ENCODE measurements at places on chromosomes 12 and 14. TPM values are rescaled to one million over a fixed set of nuclear protein-coding genes. Genes with fewer than 3 reads are reported as not detected.

DNA sequence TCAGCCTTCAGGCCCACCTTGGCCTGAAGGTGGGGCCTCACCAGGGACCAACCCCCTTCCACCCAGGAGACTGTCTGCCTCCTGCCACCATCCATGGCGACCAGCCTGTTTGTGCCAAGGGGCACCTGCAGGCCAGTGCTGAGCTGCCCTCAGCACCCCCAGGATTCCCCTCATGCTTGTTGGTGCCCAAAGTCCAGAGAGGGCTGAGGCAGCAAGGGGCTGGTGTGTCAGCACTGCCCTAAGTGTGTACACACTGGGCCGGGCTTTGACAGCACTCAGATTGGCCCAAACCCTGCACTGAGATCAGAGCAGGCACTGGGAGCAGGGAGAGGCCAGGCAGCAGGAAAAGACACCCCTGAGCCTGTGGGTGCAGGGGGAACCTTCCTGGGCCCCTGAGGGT, 18.6 kb downstream of the SYNJ2BP start:
- H3K4me1 ChIP-seq: peaks cover 22% of the 10 kb centered on the region
- no peak for DNase-seq
- no peak overlapping the region for H3K27ac ChIP-seq
- H3K4me3 ChIP-seq: no peak overlapping the region
- no peaks in the 10 kb centered on the region for H3K27me3 ChIP-seq

Gene EMC9
- total RNA-seq: 1.3 TPM

- DNase-seq: no peak
- no peaks in the 10 kb centered on the region for H3K36me3 ChIP-seq
- H3K4me3 ChIP-seq: no peak overlapping the region
- peaks cover 25% of the 10 kb centered on the region for H3K4me1 ChIP-seq
- no peak overlapping the region for H3K27ac ChIP-seq
Observed at GRCh38 chr12:124866195-124866882, 2.7 kb upstream of the SCARB1 start.

- H3K36me3 ChIP-seq: no peaks in the 10 kb centered on the region
- H3K27ac ChIP-seq: no peak overlapping the region
- no peaks in the 10 kb centered on the region for H3K27me3 ChIP-seq
Observed at GRCh38 chr12:105858981-105859710, 279.6 kb downstream of the NUAK1 start.

DNA sequence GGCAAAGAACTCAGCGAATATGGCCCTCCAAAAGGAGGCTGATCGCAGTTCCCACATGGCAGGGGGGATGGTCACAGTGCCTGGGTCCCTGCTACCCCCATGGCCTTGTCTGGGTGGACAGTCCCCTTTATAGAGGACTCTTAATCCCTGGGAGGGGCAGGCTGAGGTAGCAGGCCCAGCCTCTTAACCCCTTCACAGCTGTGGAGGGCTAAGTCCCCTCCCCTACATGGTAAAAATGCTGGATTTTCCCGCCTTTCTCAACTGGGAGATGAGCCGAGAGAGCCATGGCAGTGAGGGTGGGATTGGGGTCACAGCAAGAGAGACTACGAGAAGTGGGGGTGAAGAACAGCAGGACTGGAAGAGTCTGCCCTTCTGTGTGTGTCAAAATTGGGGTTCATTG, at the start of gene MIP:
MIP (minus strand) TSS at position 101 of the 400 bp plus-strand sequence; CDS start at position 57, 44 bp downstream.
- peaks cover 3% of the 10 kb centered on the region for H3K4me1 ChIP-seq
- no peak for DNase-seq
- no peaks in the 10 kb centered on the region for H3K27me3 ChIP-seq
- H3K4me3 ChIP-seq: no peak within 1 kb of the TSS
- no peaks in the 10 kb centered on the region for H3K36me3 ChIP-seq

- no peak overlapping the region for H3K27ac ChIP-seq
- no peak overlapping the region for H3K4me3 ChIP-seq
- no peaks in the 10 kb centered on the region for H3K27me3 ChIP-seq
- peaks cover 11% of the 10 kb centered on the region for H3K4me1 ChIP-seq
- no peaks in the 10 kb centered on the region for H3K36me3 ChIP-seq
Observed at GRCh38 chr14:98946940-98947339, 325.1 kb downstream of the BCL11B start.

GRCh38 chr14:23538785-23539184, 12.8 kb downstream of the ZFHX2 start:
- H3K36me3 ChIP-seq: no peaks in the 10 kb centered on the region
- H3K4me3 ChIP-seq: no peak overlapping the region
- DNase-seq: no peak
- H3K4me1 ChIP-seq: no peaks in the 10 kb centered on the region

GRCh38 chr14:56065621-56066290, 52.5 kb upstream of the PELI2 start:
- DNase-seq: no peak
- no peaks in the 10 kb centered on the region for H3K36me3 ChIP-seq
- no peaks in the 10 kb centered on the region for H3K4me1 ChIP-seq
- H3K4me3 ChIP-seq: no peak overlapping the region
- H3K27me3 ChIP-seq: no peaks in the 10 kb centered on the region

DNA sequence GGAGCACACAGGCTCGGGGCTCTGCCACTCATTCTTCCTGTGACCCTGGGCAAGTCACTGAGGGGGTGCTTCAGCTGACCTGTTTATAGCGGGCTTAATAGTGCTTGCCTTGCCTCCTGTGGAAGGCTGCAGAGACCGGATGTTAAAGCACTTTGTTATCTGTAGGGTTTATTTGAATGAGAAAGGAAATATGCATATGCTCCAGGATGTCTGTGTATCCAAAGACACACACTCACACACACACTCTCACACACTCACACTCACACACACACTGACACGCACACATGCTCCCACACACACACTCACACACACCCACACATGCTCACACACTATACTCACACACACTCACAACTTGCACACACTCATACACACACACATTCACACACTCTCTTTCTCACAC, 56.1 kb upstream of the DDX11 start:
- H3K36me3 ChIP-seq: no peaks in the 10 kb centered on the region
- no peaks in the 10 kb centered on the region for H3K4me1 ChIP-seq
- H3K27ac ChIP-seq: no peak overlapping the region
- no peaks in the 10 kb centered on the region for H3K27me3 ChIP-seq

Gene C1R
- 139 TPM for total RNA-seq

DNA sequence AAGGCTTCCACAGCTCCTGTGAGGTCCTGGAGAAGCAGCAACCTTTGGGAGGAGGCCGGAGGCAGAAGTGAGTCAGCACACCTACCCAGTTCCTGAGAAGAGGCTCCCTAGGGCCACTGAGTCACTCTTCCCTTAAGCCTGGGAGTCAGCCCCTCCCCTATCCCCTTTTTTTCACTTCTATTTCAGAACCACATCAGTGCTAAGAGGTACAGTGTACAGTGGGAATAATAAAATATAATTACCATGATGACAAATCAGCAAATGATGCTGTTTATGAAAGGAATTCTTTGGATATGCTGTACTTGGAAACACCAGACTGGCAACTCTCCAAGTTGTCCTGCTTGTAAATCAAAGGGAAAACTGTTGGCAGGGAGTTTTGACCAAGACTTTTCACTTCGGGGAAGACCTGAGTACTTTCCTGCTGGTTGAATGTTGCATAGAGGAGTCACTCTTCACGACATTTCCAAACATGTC, 7.8 kb upstream of the TBPL2 start:
- H3K27me3 ChIP-seq: no peaks in the 10 kb centered on the region
- DNase-seq: peak; percentile 35
- H3K36me3 ChIP-seq: no peaks in the 10 kb centered on the region
- H3K27ac ChIP-seq: no peak overlapping the region
- H3K4me1 ChIP-seq: peaks cover 21% of the 10 kb centered on the region

DNA sequence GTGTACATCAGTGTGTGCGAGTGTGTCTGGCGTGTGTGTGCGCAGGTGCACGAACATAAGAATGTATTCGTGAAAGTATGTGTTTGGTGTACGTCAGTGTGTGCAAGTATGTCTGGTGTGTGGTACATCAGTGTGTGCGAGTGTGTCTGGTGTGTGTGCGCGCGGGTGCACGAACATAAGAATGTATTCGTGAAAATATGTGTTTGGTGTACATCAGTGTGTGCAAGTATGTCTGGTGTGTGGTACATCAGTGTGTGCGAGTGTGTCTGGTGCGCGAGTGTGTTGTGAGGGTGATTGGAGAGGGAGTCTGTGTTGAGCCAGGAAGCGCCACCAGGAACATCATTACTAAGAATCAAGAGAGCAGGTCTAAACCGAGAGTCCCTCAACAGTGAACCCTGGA, 143.8 kb downstream of the BCL11B start:
- peaks cover 6% of the 10 kb centered on the region for H3K4me1 ChIP-seq
- DNase-seq: no peak
- H3K27me3 ChIP-seq: no peaks in the 10 kb centered on the region

DNA sequence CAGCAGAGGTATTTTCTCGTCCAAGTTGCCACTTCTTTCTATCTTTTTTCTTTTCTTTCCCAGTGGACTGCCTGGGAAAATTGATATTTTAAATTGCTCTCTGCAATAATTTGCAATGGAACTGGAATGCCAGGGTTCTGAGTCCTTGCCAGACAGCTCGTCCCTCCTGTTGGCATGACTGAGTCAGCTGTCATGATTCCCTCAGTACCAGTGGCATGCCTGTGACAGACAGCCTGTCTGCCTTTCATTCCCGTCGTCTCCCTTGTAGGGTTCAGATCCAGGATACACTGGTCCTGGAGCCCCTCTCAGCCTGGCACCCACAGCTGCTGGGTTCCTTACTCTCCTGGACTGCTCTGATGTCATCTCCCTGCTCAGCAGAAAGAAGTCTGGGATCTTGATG, 84.8 kb downstream of the PTPN11 start:
- no peak for DNase-seq
- H3K27me3 ChIP-seq: no peaks in the 10 kb centered on the region
- H3K4me1 ChIP-seq: no peaks in the 10 kb centered on the region
- peaks cover 97% of the 10 kb centered on the region for H3K36me3 ChIP-seq
- no peak overlapping the region for H3K27ac ChIP-seq

DNA sequence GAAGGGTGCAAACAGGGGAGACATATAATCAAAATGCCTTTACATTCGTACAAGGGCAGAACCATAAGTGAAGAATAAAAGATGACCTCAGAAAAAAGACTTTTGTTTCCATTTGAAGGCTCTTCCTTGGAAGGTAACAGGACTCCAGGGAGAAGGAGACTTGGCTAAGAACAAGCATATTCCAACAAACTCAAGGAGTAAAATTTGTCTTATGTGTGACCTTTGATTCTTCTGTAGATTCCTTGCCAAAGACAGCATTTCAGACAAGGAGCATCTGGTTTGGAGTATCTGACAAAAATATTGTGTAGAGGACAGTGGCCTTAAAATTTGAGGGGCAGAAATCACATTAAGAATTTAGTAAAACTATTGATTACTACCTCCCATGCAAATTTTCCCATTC, 991.9 kb downstream of the FLRT2 start:
- no peaks in the 10 kb centered on the region for H3K4me1 ChIP-seq
- no peaks in the 10 kb centered on the region for H3K36me3 ChIP-seq
- no peaks in the 10 kb centered on the region for H3K27me3 ChIP-seq
- peak; percentile 49 for DNase-seq
- no peak overlapping the region for H3K27ac ChIP-seq

- no peak overlapping the region for H3K4me3 ChIP-seq
- no peak overlapping the region for H3K27ac ChIP-seq
- no peak for DNase-seq
- H3K36me3 ChIP-seq: no peaks in the 10 kb centered on the region
- no peaks in the 10 kb centered on the region for H3K27me3 ChIP-seq
- no peaks in the 10 kb centered on the region for H3K4me1 ChIP-seq
Observed at GRCh38 chr12:95994476-95994875, 1.7 kb downstream of the HAL start.

DNA sequence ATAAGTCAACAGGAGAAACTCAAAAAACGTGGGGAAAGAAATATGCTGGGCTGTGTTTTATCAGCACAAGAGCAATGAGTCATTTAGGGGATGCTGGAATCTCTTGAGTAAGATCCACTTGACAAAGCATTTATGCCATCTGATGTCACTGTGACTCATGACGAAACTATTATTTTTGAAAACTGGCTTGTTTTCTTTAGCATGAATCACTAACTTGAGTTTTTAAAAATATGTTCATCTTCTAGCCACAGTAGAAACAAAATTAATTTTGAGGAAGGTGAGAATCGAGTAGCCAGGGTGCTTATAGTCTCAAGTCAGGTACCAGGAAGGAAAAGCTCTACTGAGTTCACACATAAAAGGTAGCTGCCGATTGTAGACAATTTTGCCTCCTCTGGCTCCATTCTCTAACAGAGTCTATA, 456.2 kb upstream of the MGAT4C start:
- no peak for DNase-seq
- no peak overlapping the region for H3K4me3 ChIP-seq
- no peaks in the 10 kb centered on the region for H3K36me3 ChIP-seq

Gene GLT1D1
- total RNA-seq: not detected

- H3K4me3 ChIP-seq: no peak overlapping the region
- no peaks in the 10 kb centered on the region for H3K27me3 ChIP-seq
- no peak overlapping the region for H3K27ac ChIP-seq
- no peaks in the 10 kb centered on the region for H3K4me1 ChIP-seq
- DNase-seq: no peak
Observed at GRCh38 chr12:117011988-117012805, 87.0 kb downstream of the TESC start.

Gene P2RX2
- not detected for total RNA-seq

- no peak for DNase-seq
- no peak overlapping the region for H3K27ac ChIP-seq
- no peaks in the 10 kb centered on the region for H3K27me3 ChIP-seq
- H3K36me3 ChIP-seq: no peaks in the 10 kb centered on the region
- H3K4me1 ChIP-seq: peaks cover 11% of the 10 kb centered on the region
Observed at GRCh38 chr12:76622915-76623314, 63.3 kb upstream of the OSBPL8 start.

- H3K4me3 ChIP-seq: no peak overlapping the region
- H3K4me1 ChIP-seq: no peaks in the 10 kb centered on the region
- peaks cover 90% of the 10 kb centered on the region for H3K36me3 ChIP-seq
- H3K27ac ChIP-seq: no peak overlapping the region
Observed at GRCh38 chr12:109239691-109240090, 69.4 kb downstream of the FOXN4 start.

DNA sequence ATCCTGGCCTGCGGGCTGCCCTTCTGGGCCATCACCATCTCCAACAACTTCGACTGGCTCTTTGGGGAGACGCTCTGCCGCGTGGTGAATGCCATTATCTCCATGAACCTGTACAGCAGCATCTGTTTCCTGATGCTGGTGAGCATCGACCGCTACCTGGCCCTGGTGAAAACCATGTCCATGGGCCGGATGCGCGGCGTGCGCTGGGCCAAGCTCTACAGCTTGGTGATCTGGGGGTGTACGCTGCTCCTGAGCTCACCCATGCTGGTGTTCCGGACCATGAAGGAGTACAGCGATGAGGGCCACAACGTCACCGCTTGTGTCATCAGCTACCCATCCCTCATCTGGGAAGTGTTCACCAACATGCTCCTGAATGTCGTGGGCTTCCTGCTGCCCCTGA, 15.4 kb upstream of the BDKRB1 start:
- no peak overlapping the region for H3K27ac ChIP-seq
- H3K4me3 ChIP-seq: no peak overlapping the region
- no peaks in the 10 kb centered on the region for H3K36me3 ChIP-seq
- no peaks in the 10 kb centered on the region for H3K4me1 ChIP-seq
- DNase-seq: no peak

DNA sequence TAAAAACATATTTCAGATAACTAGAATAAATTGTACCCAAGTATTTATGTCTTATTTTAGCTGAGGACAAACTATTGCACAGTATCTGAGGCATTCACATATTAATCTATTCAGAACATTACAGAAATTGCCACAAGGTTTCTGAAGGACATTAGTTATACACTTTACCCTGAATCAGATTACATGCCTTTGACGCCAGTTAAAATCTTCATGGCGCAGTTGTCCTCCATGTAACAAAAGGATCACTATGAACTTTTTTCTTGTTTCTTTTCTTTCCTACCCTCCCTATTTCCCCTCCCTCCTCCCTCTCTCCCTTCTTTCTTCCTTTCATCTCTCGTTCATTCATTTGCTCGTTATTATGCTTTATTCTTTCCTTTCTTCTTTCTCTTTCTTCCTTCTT, 176.6 kb upstream of the KITLG start:
- H3K27ac ChIP-seq: no peak overlapping the region
- H3K27me3 ChIP-seq: no peaks in the 10 kb centered on the region
- no peaks in the 10 kb centered on the region for H3K36me3 ChIP-seq
- H3K4me1 ChIP-seq: no peaks in the 10 kb centered on the region
- H3K4me3 ChIP-seq: no peak overlapping the region
